Mucosa of descending colon (tissue), 3 donors: ENCODE measurements at places on chromosomes 13 and 19. TPM values are rescaled to one million over a fixed set of nuclear protein-coding genes. Genes with fewer than 3 reads are reported as not detected.

DNA sequence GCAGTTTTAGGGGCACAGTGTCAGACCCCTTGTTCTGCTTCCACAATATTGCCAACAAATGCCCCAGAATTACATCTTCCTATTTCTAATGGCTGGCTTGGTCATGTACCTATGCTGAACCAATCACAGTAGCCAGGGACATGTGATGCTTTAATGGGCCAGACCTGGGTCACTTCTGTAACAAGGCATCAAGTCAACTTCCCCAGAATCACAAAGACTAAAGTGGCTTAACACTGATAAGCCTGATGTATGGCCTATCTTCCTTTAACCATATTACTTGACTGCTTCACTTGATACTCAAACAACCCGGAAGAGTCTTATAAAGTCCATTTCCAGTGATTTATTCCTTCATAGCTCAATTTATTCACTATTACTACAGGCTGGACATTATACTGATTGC, 19.6 kb downstream of the LNX2 start:
- DNase-seq = no peak

DNA sequence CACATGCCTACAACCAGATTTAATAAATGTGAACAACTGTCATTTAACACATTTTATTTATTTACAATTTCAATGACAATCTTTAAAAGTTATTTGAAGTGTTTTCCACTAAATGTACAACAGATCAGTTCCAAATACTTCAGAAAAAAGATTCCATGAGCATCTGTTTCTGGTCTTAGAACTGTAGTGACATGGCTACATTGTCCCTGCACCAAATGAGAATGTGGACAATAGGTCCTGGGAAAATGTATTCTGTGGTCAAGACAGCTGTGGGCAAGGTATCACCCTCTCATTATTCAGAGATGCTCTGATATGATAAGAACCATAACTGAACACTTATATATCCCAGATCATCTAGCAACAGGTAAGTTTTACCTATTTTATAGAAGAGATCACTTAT, 43.7 kb downstream of the ELF1 start:
- DNase-seq = no peak

DNA sequence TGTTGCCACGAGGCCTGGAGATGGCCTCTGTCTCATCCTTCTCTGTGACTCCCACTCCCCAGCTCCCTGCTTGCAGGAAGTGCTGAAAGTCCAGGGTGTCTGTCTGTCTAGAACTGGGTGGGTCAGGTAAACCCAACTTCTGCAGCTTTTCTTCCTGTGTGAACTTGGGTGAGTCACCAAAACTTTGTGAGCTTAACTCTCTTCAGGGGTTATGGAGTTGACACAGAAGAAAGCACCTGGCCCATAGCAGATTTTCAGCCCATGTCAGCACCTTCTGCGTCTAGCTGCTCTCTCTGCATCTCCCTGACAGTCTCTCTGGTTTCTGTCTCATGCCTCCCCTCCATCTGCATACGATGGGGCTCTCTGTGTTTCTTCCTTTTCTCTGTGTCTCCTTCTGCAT, 4.2 kb upstream of the CACNG7 start:
- no peak for DNase-seq

DNA sequence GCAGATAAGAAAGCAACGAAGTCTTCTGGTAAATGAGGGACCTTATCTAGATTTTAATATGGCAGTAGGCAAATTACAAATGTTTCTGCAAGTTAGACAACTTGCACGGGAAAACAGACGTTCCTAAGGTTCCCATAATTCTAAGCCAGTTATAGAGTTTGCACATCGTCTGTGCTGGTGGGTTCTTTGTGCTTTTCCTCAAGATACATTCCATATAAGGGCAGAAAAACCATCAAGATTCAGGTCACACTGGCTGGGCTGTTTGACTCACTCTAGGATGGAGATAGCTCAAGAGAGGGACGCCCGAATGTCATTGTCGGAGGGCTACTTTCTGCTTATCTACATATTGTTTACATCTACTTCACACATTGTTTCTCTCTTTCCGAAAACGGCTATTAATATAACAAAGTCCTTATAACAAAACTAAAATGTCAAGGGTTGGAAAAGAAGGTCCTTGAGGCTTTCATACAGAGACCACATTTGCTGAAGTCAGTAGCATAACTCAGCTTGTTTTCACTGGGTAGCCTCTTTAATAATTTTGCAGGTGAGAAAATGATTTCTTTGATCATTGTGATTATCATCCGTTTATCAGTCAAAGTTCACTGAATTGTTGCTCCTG, 44.4 kb downstream of the SOX1 start:
- DNase-seq = no peak

Gene DCT
- 0.95 TPM for total RNA-seq

Gene CD33
- 6.9 TPM for total RNA-seq
